ENCODE measurements at places on chromosomes 12 and 14. TPM values are rescaled to one million over a fixed set of nuclear protein-coding genes. Genes with fewer than 3 reads are reported as not detected.

- H3K27me3 ChIP-seq: no peaks in the 10 kb centered on the region
- H3K36me3 ChIP-seq: no peaks in the 10 kb centered on the region
- H3K4me3 ChIP-seq: no peak overlapping the region
- peaks cover 3% of the 10 kb centered on the region for H3K4me1 ChIP-seq
- no peak overlapping the region for H3K27ac ChIP-seq
- no peak for DNase-seq
These were observed 8.4 kb downstream of the GPRC5A start for GRCh38 chr12:12899530-12900380.

DNA sequence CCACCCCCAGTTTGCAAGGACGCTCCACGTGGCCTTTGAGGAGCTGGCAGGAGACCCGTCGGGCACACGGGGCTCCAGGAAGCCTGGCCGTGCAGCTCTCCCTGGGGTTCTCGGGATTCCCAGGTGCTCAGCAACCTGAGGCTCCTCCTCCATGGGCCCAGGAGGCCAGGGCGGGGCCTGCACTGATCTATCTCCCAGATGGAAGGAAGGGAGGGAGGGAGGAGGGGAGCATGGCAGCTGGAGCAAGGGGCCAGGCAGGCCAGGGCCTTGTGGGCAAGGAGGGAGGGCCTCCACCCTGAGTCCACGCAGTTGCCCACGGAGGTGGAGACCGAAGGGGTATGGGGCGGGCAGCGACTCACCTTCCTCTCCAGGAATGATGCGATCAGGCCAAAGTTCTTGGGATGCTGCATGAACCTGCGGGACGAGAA is 127.3 kb downstream of the RFLNA start:
- H3K27ac ChIP-seq: no peak overlapping the region
- DNase-seq: no peak
- H3K4me3 ChIP-seq: no peak overlapping the region
- no peaks in the 10 kb centered on the region for H3K27me3 ChIP-seq
- peaks cover 6% of the 10 kb centered on the region for H3K36me3 ChIP-seq

DNA sequence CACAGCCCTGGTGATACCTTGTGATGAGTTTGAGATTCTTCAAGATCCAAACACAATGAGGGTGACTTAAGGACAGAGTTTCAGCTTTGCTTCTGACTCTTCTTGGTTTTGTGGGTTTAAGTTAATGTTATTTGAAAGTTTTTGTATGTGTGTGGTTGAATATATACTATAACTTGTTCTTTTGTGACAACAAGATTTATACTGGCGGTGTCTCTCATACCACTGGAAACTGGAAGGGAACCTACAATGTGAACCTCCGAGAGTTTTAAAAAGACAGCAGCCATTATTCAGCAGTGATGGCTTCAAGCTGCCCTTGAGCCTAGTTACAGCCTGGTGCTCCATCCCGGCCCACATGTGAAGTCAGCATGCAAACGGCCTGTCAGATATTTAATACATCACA is 87.9 kb upstream of the IGF1 start:
- H3K4me1 ChIP-seq: no peaks in the 10 kb centered on the region
- no peak for DNase-seq
- H3K27ac ChIP-seq: no peak overlapping the region
- H3K4me3 ChIP-seq: no peak overlapping the region

LIN52 gene
- polyA plus RNA-seq: 4.9 TPM

- H3K36me3 ChIP-seq: no peaks in the 10 kb centered on the region
- no peak overlapping the region for H3K4me3 ChIP-seq
- no peak overlapping the region for H3K27ac ChIP-seq
These were observed 270.0 kb downstream of the EGLN3 start for GRCh38 chr14:33680873-33681272.

GRCh38 chr12:57750561-57751431 is 1.3 kb downstream of the CDK4 start:
- peak overlapping the region; percentile 89 for H3K27ac ChIP-seq
- peak overlapping the region; percentile 72 for H3K4me3 ChIP-seq
- H3K36me3 ChIP-seq: no peaks in the 10 kb centered on the region
- DNase-seq: no peak

DNA sequence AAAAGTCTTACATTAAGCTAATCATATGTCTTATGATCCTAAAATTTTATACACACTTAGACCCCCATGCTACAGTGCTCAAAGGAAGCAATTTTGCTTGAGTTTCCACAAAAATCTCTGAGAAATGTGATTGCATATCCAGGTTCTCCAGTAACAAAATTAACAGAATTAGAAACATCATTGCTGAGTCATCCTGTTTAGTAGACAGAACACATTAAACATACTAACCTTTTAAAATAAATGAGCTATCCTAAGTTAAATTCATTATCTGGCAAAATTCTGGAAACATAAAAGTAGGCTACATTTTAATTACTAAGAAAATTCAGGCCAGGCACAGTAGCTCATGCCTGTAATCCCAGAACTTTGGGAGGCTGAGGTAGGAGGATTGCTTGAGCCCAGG is 94.7 kb downstream of the DENND5B start:
- DNase-seq: no peak
- no peak overlapping the region for H3K27ac ChIP-seq
- H3K4me1 ChIP-seq: peaks cover 4% of the 10 kb centered on the region
- H3K4me3 ChIP-seq: no peak overlapping the region
- H3K36me3 ChIP-seq: peaks cover 7% of the 10 kb centered on the region
- H3K27me3 ChIP-seq: no peaks in the 10 kb centered on the region

GRCh38 chr14:73245480-73246325 is 8.4 kb downstream of the PAPLN start:
- peaks cover 62% of the 10 kb centered on the region for H3K4me1 ChIP-seq
- H3K36me3 ChIP-seq: no peaks in the 10 kb centered on the region
- H3K4me3 ChIP-seq: peak overlapping the region; percentile 33
- H3K27me3 ChIP-seq: no peaks in the 10 kb centered on the region

CPSF6 gene
- polyA plus RNA-seq: 25.7 TPM

- H3K27me3 ChIP-seq: no peaks in the 10 kb centered on the region
- no peaks in the 10 kb centered on the region for H3K36me3 ChIP-seq
- no peak for DNase-seq
- H3K4me3 ChIP-seq: no peak overlapping the region
These were observed 119.2 kb downstream of the PELI2 start for GRCh38 chr14:56237398-56237797.

DNA sequence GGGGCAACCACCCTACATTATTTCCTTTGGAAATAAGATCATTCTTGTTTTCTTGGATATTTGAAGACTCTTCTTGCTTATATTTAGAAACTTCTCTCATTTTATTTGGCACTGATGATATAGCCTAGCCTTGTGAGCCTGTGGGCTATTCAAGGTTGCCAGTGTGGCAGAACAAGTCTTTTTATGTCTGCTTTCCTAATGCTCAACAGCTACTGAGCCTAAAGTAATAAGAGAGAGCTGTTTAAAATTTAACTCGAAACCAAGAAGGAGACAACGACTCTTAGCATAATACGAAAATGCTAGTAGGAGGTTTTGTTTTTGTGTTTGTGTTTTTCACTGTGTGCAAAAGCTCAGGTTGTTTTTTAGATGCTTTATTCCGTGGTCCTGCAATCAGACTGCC is 104.0 kb upstream of the CPM start:
- no peak overlapping the region for H3K27ac ChIP-seq
- H3K36me3 ChIP-seq: no peaks in the 10 kb centered on the region
- no peak for DNase-seq
- H3K27me3 ChIP-seq: no peaks in the 10 kb centered on the region

PALS1 gene
- 2.3 TPM for polyA plus RNA-seq

DNA sequence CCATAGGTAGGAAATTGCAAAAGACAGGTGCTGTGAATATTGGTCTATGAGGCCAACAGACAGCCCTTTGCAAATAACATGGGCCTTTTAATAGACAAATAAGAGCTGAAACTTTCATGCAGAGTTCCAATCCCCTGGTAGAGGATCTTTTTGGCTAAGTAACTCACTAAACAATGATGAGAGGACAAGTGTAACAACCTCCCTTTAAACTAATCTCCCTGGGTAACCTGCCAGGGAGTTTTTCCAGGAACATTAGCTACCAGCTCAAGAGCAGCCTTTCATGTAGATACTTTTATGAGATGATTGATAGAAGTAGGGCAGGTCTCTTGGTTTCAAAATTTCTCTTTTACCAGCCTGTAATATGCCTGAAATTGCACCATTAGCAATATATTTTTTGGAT is 13.8 kb upstream of the CACNA1C start:
- H3K4me3 ChIP-seq: no peak overlapping the region
- H3K27ac ChIP-seq: no peak overlapping the region
- DNase-seq: no peak
- no peaks in the 10 kb centered on the region for H3K27me3 ChIP-seq
- H3K4me1 ChIP-seq: peaks cover 14% of the 10 kb centered on the region

DNA sequence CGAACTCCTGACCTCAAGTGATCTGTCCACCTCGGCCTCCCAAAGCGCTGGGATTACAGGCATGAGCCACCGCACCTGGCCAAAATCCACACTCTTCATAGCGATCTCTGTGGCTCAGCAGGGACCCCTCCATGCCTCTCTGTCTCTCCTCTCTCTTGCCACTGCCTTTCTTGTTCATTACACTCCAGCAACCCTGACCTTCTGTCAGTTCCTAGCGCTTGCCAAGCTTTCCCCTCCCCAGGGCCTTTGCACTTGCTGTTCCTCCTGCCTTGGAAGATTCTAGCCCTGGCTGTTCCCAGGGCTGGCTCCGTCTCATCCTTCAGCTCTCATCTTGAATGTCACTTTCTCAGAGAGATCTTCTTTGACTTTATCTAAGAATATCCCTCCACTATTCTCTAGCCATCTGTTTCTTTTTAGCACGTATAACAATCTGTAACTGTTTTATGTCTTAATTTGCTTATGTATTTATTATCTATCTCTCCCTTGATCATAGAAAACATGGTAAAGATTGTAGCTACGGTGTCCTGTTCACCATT is 38.9 kb upstream of the MAP1LC3B2 start:
- H3K36me3 ChIP-seq: no peaks in the 10 kb centered on the region
- no peak overlapping the region for H3K4me3 ChIP-seq
- H3K27me3 ChIP-seq: no peaks in the 10 kb centered on the region
- DNase-seq: no peak
- no peaks in the 10 kb centered on the region for H3K4me1 ChIP-seq
- no peak overlapping the region for H3K27ac ChIP-seq

GRCh38 chr12:29899212-29899931 is 115.6 kb upstream of the TMTC1 start:
- H3K27ac ChIP-seq: no peak overlapping the region
- no peaks in the 10 kb centered on the region for H3K36me3 ChIP-seq
- DNase-seq: no peak
- no peaks in the 10 kb centered on the region for H3K27me3 ChIP-seq
- no peaks in the 10 kb centered on the region for H3K4me1 ChIP-seq

- H3K27me3 ChIP-seq: no peaks in the 10 kb centered on the region
- H3K4me1 ChIP-seq: no peaks in the 10 kb centered on the region
- no peak for DNase-seq
- H3K27ac ChIP-seq: no peak overlapping the region
- no peaks in the 10 kb centered on the region for H3K36me3 ChIP-seq
These were observed 157.4 kb upstream of the CNTN1 start for GRCh38 chr12:40534828-40535227.

GRCh38 chr12:78229591-78230101 is 399.0 kb downstream of the NAV3 start:
- no peak overlapping the region for H3K4me3 ChIP-seq
- H3K27me3 ChIP-seq: no peaks in the 10 kb centered on the region
- no peaks in the 10 kb centered on the region for H3K36me3 ChIP-seq
- H3K27ac ChIP-seq: no peak overlapping the region
- H3K4me1 ChIP-seq: peaks cover 9% of the 10 kb centered on the region

DNA sequence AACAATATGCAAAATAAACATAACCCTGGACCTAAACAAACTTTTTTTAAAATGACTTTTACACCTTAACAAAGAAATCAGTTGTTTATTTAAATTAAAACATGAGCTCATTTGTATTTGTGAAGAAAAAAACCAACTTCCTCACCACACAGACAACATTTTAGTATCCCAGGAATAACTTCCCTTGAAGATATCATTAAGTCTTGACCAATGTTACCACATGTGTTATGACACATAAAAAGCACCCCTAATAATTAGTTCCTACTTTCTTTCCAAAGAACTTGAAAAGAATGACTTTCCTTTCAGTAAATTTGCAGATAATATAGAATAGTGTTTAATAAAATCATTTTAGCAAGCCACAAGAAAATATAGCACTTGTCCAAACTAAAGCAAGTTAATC is 42.4 kb downstream of the DUSP16 start:
- H3K4me3 ChIP-seq: no peak overlapping the region
- no peak for DNase-seq
- peaks cover 7% of the 10 kb centered on the region for H3K4me1 ChIP-seq
- H3K36me3 ChIP-seq: no peaks in the 10 kb centered on the region
- no peaks in the 10 kb centered on the region for H3K27me3 ChIP-seq
- no peak overlapping the region for H3K27ac ChIP-seq

GRCh38 chr14:25899197-25899596 is 698.6 kb downstream of the NOVA1 start:
- H3K36me3 ChIP-seq: no peaks in the 10 kb centered on the region
- no peak overlapping the region for H3K27ac ChIP-seq
- H3K4me3 ChIP-seq: no peak overlapping the region
- H3K27me3 ChIP-seq: no peaks in the 10 kb centered on the region
- DNase-seq: no peak

SLC8A3 gene
- not detected for polyA plus RNA-seq

TMEM120B gene
- polyA plus RNA-seq: 5.0 TPM

GRCh38 chr14:93729993-93730392 is 58.3 kb downstream of the PRIMA1 start:
- H3K4me1 ChIP-seq: no peaks in the 10 kb centered on the region
- peak; percentile 19 for DNase-seq
- H3K27me3 ChIP-seq: no peaks in the 10 kb centered on the region
- H3K27ac ChIP-seq: no peak overlapping the region
- H3K4me3 ChIP-seq: no peak overlapping the region

- H3K4me1 ChIP-seq: no peaks in the 10 kb centered on the region
- no peaks in the 10 kb centered on the region for H3K27me3 ChIP-seq
- H3K4me3 ChIP-seq: no peak overlapping the region
- no peak for DNase-seq
- H3K27ac ChIP-seq: no peak overlapping the region
These were observed 274.9 kb upstream of the LMO3 start for GRCh38 chr12:16880864-16881285.

KRT83 gene
- not detected for polyA plus RNA-seq

GRCh38 chr14:74882103-74882920 is 596 bp downstream of the DLST start:
- DNase-seq: no peak
- no peaks in the 10 kb centered on the region for H3K27me3 ChIP-seq
- H3K4me1 ChIP-seq: peaks cover 65% of the 10 kb centered on the region
- H3K36me3 ChIP-seq: no peaks in the 10 kb centered on the region
- H3K4me3 ChIP-seq: peak overlapping the region; percentile 83

DNA sequence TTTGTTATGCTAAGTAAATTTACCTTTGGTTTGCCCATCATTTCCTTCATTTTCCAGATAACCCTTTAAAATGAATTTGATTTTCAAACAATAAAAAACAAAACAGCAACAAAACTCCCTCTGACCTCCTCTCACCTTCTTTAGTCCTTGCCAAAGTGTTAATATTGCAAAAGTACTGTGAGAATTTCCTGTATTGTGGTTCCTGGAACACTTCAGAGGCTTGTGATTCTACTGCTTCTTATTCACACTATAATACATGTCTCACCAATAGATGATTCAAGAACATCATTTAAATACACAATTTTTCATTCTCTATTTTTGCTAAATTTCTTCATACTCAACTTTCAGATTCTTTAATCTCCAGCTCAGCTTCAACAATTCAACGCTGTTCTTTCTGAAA is at the start of gene KLRD1:
Gene KLRD1, plus strand, starts transcription at position 241 of the 400 bp plus-strand sequence. CDS start 208 bp downstream, outside the sequence.
- no peaks in the 10 kb centered on the region for H3K4me1 ChIP-seq
- H3K27ac ChIP-seq: no peak within 1 kb of the TSS
- no peaks in the 10 kb centered on the region for H3K27me3 ChIP-seq
- H3K36me3 ChIP-seq: no peaks in the 10 kb centered on the region
